ENCODE measurements at places on chromosomes 6 and 20. TPM values are rescaled to one million over a fixed set of nuclear protein-coding genes. Genes with fewer than 3 reads are reported as not detected.

CAGE1 gene
- total RNA-seq: not detected

XKR7 gene
- not detected for total RNA-seq

DEFB132 gene
- total RNA-seq: not detected

ZNF334 gene
- total RNA-seq: 0.66 TPM

SALL4 gene
- 2.3 TPM for total RNA-seq

MYCT1 gene
- 0.14 TPM for total RNA-seq

GRCh38 chr6:70507161-70507560 is 59.6 kb upstream of the SDHAF4 start:
- DNase-seq: no peak

- no peak for DNase-seq
These were observed 122.3 kb downstream of the NKAIN2 start for GRCh38 chr6:123925842-123926399.

DNA sequence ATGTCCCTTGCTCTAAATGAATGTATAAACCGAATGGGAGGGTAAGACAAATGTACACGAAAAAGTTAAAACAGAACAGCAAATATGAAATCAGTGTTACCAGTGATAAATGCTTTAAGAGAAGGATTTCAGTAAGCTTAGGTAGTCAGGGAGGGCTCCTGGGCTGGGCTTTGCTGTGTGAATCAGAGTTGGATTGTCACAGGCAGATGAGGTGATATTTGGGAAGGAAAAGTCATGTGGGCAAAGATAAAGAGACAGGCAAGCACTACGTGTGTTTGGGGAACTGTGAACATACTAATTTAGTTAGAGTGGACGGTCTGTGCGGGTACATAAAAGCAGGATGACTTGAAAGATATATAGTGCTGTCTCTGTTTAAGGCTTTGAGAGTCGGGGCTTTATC is 114.8 kb downstream of the CRYBG1 start:
- no peak for DNase-seq

- no peak for DNase-seq
These were observed 131.0 kb downstream of the GPX5 start for GRCh38 chr6:28656715-28657114.

DNA sequence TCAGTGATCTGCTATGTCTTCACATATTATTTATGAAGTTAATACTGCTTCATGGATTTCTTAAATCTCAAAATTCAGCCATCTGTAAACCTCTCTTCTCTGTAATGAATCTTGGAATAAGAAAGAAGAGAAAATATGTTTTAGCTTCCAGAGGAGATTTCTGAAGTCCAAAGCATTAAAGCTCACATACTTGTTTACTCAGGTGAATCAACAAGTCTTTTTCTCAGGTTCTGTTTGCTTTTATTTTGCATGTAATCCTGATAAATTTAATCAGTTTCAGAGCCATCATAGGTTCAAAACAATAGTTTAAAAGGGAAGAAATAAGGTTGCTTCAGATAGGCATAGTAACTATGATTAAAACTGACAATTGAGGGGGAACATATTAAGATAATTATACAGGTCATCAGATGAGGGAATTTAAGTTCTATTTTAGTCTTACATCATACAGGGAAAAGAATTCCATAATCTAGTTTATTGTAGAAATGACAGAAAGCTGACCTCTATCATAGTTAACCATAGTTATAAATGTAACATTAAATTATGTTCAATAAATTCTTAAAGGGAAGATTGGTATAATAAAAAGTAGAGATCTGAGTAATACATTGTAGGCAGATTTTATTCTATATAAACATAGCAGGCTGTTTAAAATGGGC is 716.2 kb downstream of the EYS start:
- no peak for DNase-seq

- DNase-seq: no peak
These were observed 5.6 kb upstream of the RAMACL start for GRCh38 chr6:166591961-166592520.

All from NCI-H460 (cell line).